ENCODE measurements at places on chromosomes 5 and 9.

- DNase-seq: no peak
These were observed 20.6 kb upstream of the NR5A1 start for GRCh38 chr9:124527781-124528180.

DNA sequence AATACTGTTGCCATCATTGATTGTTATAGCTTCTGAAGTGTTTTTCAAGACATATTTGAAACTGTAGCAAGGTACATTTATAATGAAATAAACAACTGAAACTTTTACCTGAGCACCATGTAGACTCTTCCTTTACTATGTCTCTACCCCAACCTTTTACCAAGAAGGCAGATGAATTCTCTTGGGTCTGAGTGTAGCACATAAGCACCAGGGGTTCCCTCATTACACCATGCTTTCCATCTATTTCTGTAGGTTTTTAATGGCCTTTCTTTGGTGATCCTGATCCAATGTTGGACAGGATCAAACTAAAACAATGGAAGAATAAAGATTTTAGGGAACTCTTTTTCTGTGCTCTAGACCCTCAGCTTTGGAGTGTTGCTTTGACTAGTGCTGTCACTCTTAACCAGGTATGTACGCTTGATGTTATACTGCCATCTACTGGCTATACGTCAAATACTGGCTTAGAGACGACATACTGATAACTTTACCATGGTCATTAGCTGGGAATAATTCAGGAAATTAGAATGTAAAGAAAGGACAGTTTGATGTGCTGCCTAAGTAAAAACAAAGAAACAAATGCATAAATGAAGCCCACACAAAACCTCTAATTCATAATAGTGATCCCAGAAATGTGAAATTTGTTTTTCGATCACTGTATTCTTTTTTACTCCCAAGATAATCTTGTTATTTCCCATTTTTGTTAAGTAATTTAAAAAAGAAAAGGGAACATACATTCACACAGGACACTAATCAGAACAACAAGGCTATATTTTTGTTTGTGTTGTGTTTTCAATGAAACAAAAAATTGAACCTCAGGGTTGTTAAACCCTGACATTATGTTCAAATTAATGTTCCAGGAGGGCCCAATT, 30.7 kb downstream of the IFNW1 start:
- DNase-seq: peak; percentile 60

DNA sequence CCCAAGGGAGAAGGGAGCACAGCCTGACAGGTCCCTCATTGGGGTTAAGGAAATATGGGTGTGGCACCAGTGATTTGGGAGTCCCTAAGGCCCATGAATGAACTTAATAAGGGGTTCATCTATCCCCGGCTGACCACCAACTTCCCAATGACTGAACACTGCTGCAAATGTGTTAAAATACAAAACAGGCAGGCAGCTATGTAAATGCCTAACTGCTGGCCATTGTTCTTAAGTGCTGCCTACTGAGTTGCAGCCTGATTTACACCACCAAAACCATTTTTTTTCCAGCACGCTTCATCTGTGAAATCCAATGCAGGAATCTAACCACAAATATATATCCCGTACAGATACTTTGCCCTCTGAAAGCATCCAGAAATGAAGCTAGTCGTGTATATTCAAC, 478.5 kb downstream of the PTPRD start:
- no peak for DNase-seq

DNA sequence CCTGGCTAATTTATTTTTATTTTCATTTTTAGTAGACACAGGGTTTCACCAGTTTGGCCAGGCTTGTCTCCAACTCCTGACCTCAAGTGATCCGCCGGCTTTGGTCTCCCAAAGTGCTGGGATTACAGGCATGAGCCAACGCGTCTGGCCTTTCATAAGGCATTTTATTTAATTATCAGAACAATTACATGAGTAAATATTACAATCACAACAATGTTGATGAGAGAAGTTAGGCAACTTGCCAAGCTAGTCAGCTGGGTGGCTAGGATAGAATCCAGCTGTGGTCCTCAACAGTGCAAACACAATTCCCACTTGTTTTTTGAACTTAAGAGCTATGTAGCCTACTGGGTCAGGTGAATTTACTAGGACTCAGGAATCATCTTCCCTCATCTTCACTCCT, 22.0 kb downstream of the C9orf57 start:
- DNase-seq: no peak

- no peak for DNase-seq
These were observed 154.9 kb upstream of the VLDLR start for GRCh38 chr9:2466703-2467102.

DNA sequence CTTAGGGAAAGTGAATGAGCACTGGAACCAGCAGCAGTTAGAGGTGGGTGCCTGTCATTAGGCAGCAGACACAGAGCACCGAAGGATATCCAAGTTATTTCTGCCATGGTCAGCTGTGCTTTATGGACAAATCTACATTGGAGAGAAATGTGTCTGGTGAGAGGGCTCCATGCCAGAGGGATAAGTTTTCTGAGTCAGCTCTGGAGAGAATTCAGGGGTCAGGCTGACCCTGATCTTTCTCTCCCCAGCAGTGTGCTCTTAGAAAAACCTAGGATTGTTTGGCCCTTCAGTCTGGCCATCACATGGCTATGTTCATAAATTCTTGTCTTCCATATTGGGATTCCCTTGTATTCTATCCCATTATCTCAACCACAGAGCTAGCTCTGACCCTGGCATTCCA, 8.9 kb upstream of the IL17B start:
- no peak for DNase-seq

- peak; percentile 46 for DNase-seq
These were observed 60.4 kb downstream of the EHMT1 start for GRCh38 chr9:137679249-137679648.

GRCh38 chr5:141101059-141101458, 786 bp downstream of the PCDHB3 start:
- DNase-seq: no peak

DNA sequence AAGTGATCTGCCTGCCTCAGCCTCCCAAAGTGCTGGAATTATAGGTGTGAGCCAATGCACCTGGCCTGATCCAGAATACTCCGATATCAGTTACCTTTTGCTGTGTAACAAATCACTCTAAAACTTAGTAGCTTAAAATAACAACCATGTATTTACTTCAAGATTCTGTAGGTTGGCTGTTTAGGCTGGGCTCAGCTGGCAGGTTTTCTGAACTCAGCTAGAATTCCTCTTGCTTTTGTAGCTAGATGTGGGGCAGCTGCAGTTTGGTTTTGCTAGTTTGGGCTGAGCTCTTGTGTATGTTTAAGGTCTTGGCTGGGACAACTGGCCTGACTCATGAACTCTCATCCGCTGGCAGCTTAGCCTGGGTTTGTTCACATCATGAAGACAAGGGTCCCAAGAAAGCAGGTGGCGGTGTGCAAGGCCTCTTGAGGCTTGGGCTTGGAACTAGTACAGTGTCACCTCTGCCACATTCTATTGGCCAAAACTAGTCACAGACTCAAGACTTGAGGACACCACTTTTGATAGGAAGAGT, 138.3 kb upstream of the SHB start:
- DNase-seq: no peak

DNA sequence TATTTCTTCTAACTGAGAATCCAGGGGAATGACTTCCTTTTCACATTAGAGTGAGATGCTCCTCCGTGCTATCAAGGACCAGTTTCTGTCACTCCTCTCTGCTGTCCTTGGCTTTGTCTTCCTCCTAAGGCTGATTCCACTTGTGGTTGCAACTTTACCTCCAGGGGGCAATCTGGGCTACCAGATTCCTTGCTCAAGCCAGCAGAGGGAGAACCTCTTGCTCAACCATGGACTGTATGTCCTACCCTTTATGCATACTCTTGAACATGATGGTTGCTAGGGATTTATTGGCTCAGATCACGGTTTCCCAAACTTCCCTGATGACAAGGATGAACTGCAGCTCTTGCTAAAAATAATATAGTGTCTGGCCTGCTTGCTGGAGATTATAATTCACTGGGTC, 24.0 kb downstream of the NNT start:
- no peak for DNase-seq

- no peak for DNase-seq
These were observed 64.3 kb downstream of the FEM1C start for GRCh38 chr5:115480271-115480670.

DNA sequence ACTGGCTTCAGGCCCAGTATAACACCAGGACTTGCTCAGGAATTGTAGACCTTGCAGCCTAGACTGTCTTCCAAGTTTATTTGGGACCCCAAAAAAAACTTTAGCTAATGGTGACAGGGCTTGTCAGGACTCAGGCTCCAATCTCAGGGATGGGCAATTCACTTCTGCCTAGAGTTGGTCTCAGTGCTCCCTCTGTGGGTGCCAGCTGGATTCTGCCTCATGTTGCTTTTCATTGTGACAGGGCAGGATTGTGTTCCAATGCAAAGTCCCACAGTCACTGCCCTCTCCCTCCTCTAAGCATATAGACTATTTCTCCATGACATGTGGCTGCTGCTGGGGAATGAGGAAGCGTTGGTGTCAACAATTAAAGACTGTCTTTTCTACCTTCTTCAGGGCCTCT, 174.7 kb downstream of the CYLC2 start:
- no peak for DNase-seq

DNA sequence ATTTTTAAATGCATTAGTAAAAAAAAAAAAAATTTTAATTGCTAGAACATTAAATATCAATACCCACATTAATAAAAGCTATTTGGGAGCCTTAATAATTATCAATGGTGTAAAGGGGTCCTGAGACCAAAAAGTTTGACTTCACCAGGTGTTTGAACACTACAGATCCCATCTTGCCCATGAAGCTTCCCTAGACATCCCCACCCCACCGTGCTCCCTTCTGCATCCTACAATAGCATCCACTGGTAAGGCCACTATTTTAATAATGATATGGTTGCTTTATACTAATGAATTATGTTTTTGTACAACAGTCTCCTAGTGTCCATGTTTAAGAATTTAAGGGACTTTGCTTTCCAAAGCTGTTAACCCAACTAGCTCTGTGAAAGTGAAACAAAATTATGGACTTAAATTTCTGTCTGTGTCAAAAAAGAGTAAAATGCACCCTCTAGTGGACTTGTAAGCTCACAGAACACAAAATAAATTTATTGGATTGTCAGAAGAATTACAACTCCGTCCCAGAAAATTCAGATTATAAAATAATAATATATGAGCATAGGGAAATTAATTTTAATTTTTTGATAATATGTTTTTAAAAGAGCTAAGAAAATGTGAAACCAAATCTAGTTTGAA, 76.0 kb downstream of the ARL15 start:
- DNase-seq: peak; percentile 45

DNA sequence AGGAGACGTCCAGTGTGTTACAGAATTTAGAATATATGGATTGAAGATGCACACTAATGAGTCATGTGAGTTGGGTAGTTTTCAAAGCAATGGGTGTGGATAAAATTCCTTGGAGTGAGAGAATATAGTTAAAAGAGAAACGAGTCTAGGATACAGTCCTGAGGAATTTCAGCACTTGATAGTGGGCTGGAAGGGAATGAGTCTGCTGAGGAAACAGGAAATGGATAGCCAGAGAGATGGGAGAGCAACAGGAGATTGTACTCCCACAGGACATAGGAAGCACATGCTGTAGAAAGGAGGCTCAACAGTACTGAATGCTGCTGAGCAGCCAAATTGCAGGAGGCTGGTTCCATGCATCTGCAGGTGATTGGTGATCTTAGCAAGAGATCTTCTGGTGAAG, 68.1 kb downstream of the FBN2 start:
- DNase-seq: no peak

DNA sequence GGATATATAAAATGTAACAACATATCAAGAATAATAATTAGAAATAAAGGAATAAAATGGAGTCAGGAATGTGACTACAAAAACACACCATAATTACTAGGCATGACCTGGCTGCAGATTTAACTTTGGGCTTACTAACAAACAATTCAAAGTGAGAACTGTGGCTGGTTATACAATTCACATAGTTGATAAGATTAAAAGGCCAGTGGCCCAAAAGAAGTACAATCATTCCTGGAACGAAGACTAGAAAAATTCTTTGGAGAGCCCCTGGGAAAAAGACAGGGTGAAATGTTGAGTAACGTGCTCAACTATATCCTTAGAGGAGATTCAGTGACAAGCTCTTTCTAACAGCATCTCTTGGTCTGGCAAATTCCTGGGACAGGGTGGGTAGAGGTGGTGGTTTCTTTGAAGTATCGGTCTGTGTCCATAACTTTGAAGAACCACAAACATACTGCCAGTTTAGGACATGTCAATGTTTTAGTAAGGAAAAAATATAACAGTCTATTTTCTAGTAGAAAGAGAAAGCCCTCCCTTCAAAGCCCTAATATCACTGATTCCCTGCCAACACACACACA, 75.0 kb upstream of the IL6ST start:
- DNase-seq: no peak

- DNase-seq: no peak
These were observed 1.2 kb downstream of the CKS2 start for GRCh38 chr9:89312222-89312571.

DNA sequence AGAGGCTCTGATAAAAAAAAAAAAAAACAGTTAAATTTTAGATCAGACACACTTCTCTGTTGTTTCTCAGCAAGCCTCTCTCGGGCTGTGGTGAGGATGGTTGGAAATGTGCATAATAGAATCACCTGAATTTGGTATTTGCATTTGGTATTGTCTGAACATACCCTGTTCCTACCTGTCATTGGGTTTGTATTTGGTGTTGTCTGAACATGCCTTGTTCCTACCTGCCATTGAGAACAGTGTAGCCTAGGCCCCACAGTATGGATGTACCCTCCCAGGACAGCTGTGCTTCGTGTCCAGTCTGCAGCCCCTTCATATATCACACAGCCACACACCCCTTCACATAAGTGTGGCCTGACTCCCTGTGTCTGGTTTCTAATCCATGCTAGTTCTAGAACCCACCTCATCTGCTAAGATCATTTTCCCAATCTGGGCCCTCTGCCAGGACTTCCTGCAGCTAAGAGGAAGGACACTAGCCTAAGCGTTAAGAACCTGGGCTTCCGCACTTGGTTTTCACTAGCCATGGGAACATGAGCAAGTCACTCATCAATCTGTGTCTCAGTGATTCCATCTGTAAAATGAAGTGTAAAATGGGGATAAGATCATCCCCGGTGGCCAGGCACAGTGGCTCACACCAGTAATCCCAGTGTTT, 49.2 kb downstream of the ITGA2 start:
- no peak for DNase-seq

GRCh38 chr5:144120661-144121180, 49.7 kb downstream of the YIPF5 start:
- DNase-seq: no peak

GRCh38 chr9:121503444-121503843, 3.8 kb upstream of the GGTA1 start:
- DNase-seq: no peak

- DNase-seq: no peak
These were observed 89.5 kb downstream of the UGCG start for GRCh38 chr9:111986035-111986556.

- DNase-seq: no peak
These were observed 6.4 kb upstream of the AGPAT2 start for GRCh38 chr9:136693490-136694162.

- DNase-seq: no peak
These were observed 4.2 kb downstream of the ASS1 start for GRCh38 chr9:130448771-130449603.

- DNase-seq: no peak
These were observed 61.2 kb upstream of the PHYKPL start for GRCh38 chr5:178293815-178294214.

GRCh38 chr9:93894691-93895079, 60.5 kb downstream of the BARX1 start:
- peak; percentile 7 for DNase-seq

- no peak for DNase-seq
These were observed 26.2 kb upstream of the RAB14 start for GRCh38 chr9:121227862-121228261.

All from GM13976 (cell line).